ENCODE measurements at places on chromosomes 7 and 10.
A peak's percentile ranks its signal among the peaks of the same experiment; 100 is the strongest.

GRCh38 chr10:61120805-61121204 lies 176.8 kb upstream of the RHOBTB1 start:
- no peak for DNase-seq

DNA sequence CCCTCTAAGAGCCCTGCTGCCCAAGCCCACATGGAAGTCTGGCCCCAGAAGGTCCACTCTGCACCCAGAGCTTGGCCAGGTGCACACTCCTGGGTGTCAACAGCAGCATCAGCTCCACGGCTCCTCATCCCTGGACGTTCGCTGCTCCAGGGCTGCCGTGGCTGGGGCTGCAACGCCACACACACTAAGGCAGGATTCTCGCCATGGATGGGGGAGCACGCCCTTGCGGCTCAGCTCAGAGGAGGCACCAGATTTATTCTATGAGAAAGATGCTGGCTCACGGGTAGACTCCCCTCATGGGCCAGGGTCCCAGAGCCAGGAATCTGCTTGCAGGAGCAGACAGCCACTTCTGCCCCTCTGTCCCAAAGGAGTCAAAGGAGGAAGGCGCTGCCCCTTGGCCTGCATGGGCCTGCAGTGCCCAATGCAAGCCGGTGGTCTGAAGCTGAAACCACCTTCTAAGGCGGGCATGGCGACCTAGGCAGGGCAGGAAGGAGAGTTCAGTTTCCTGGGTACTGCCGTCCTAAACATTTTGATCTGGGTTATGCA lies 42.1 kb downstream of the CFAP46 start:
- DNase-seq, result no peak

DNA sequence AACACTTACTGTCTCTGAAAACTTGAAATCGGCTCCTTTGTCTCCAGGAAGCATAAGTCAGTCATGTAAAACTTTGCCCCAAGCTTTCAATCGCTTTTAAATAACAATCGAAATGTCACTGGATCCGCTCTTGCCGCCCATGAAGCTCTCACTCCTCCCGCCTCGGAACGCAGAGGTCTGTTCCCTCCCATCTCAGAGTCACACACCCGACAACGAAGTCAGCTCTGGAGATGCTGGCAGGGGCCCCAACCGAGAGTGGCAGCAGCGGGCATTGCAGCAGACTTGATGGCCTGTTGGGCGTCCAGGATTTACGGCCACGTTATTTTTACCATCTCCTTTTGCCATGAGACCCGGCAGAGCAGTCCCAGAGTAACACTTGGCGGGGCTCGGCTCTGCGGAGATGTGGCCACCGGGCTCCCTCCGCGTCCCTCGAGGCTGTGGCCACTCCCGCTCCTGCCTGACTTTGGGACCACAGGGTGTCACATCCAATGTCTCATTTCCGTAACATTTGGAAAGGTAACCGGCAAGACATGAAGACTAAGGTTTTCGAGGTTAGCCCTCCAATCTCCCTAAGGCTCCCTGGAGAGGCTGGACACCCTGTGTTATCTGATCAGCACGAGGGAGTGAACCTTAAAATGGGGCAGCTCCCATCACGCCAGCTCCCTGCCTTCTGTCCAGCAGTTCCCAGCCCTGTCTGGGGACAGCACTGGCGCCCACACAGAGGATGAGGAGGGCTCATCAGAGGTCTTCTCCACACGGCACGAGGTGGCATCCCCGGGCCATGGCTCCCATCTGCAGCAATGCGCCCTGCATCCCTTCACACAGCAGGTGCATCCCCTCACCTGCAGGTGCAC lies 62.8 kb upstream of the ADGRA1 start:
- DNase-seq, result no peak

DNA sequence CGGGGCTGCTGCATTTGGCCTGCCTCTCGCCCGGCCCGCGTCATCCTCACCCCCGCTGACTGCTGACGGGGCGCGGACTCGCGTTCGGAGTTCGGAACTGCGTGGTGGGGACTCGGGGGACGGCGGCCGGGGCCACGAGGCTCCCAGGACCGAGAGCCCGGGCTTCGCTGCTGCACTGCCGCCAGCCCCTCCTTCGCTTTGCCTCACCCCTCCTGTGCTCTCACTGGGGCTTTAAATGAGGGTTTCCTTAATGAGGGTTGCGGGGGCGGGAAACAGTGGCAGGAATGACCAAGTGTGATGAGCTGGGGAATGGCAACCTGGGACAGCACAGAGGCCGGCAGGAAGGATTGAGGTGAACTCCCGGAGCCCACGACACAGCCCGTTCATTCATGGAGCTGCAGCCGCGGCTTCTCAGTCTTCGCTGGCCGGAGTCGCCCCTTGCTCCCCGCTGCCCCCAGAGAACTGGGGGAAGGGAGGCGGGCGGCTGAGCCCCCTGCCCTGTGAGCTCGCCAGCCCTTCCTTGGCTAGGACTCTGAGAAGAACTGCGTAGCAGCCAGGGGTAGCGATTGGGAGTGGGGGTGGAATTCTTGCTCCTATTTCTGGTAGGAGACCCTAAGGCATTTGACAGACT lies 1.5 kb upstream of the LRRC4 start:
- peak; percentile 46 for DNase-seq

DNA sequence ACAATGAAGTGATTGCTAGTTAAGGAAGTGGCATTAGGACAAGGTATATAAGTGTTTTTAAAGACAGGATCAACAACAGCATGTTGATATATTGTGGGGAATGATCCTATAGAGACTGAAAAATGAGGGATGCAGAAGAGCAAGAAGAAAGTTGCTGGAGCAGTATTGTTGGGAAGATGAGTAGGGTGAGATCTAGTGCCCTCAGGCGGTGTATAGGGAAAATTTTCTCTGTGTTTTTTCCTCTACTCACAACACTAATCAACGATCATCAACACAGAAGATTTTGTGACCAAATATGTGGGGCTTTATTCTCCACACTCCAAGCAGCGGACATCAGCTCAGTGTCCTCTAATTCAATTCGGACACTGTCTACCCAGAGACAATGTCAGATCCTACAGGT lies 9.6 kb upstream of the PTTG1IP2 start:
- DNase-seq, result no peak

GRCh38 chr7:16963044-16963443 lies 81.3 kb upstream of the AGR3 start:
- no peak for DNase-seq

DNA sequence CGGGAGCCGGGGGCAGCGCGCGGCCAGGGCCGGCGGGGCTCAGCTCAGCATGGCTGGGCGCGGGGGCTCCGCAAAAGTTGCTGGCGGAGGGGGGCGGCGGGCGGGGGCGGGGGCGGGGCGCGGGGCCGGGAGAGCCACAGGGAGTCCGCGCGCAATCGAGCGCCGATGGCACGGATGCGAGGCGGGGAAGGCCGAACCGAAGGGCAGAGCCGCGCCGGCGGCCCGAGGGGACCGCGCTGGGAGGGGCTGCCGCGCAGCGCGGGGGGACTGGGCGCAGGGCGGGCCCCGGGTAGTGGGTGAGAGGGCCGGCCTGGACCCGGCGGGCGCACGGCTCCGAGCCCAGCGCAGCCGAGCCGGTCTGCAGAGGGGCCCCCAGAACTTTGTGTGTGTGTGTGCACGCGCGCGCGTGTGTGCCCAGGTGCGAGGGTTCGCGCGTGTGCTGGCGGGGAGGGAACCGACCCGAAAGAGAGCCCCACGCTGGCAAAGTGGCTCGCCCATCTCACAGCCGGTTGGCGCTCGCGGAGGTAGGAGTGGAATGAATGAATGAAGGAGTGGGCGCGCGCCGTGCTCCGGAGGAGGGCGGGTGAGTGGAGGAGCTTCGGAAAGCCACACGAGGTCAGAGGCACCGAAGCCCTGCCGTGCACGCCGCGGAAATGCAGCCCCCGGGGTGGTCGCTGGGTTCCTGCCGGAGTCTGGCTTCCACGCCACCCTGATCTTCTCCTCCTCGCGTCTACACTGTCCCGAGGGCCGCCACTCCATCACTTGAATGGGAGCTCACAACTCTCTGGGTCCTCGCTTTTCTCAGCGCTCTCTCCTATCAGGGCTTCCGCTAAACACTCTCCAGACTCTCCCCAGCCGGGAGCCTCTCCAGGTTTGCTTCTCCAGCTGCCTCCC lies at the start of gene HIPK2:
TSS of gene HIPK2 (minus strand) at position 51 of the 894 bp plus-strand sequence. CDS start 375 bp downstream, outside the sequence.
- peak; percentile 82 for DNase-seq

- DNase-seq, result no peak
Observed at GRCh38 chr10:115660391-115660790, 567.2 kb downstream of the ATRNL1 start.

GRCh38 chr7:129771201-129771927 lies 159.8 kb downstream of the NRF1 start:
- DNase-seq, result no peak

DNA sequence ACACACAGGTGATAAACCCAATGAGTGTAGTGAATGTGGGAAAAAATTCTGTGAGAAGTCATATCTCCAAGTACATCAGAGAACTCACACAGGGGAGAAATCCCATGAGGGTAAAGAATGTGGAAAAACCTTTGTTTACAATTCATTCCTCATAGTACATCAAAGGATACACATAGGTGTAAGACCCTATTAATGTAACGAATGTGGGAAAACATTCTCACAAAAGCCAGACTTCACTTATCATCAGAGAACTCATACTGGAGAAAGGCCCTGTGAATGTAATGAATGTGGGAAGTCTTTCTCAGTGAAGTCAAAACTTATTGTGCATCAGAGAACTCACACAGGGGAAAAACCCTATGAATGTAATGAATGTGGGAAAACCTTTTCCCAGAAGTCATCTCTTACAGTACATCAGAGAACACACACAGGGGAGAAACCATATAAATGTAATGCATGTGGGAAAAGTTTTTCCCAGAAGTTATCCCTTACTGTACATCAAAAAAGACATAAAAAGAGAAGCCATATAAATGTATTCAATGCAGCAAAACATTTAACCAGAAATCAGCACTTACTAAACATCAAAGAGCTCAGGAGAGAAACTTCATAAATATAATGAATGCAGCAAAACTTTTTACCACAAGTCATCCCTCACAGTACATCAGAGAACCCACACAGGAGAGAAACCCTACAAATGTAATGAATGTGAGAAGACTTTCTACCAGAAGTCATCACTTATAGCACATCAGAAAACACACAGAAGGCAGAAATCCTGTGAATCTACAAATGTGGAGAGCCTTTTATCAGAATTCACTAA lies 49.8 kb downstream of the ZNF239 start:
- DNase-seq, result no peak

DNA sequence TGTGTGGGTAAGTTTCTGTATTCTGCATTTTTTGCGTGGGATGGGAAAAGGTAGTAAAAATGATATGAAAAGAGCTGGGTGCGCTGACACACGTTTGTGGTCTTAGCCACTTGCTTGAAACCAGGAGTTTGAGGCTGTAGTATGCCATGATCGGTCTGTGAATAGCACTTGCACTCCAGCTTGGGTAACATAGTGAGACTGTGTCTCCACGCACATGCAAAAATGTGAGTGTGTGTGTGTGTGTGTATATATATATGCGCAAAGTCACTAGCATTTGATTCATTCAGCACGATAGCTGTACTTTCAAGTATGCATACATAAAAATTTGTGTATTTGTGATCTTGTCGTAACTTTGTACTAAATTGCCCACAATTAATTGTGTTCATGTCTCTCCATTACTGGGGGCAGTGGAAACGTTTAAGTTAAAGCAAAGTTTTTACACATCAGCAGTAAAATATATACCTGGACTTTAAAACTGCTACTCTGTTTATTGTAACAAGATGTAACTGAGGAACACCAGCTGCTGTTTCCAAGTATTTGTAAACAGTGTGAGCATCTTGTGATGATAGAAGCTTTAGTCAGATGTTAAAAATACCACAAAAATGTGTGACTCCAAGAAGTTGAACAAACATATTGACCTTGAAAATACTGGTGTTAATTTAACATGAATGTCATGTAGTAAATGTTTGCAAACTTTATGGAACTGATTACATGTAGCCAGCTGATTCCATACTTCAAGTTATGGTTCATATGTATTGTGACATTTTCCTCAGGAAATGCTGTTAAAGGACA lies 1.6 kb downstream of the ZRANB1 start:
- no peak for DNase-seq

GRCh38 chr7:105493923-105494315 lies 28.2 kb downstream of the PUS7 start:
- no peak for DNase-seq

DNA sequence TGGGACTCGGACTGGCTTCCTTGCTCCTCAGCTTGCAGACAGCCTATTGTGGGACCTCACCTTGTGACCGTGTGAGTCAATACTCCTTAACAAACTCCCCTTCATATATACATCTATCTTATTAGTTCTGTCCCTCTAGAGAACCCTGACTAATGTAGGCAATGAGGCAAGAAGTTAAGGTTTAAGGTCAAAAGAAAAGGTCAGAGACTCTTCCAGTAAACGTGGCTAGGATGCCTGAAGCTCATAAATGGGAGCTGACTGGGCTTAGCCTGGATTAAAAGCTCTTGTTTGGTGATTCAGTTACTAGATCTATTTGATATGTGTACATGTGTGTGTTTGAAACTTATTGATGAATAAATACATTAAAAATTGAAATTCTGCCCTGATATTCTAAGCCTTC lies 10.6 kb upstream of the GPR141 start:
- DNase-seq, result no peak

- DNase-seq, result no peak
Observed at GRCh38 chr7:55063061-55063460, 44.2 kb downstream of the EGFR start.

- DNase-seq, result no peak
Observed at GRCh38 chr10:51000976-51001375, 73.3 kb upstream of the PRKG1 start.

- DNase-seq, result no peak
Observed at GRCh38 chr10:71467569-71468362, 71.0 kb downstream of the CDH23 start.

DNA sequence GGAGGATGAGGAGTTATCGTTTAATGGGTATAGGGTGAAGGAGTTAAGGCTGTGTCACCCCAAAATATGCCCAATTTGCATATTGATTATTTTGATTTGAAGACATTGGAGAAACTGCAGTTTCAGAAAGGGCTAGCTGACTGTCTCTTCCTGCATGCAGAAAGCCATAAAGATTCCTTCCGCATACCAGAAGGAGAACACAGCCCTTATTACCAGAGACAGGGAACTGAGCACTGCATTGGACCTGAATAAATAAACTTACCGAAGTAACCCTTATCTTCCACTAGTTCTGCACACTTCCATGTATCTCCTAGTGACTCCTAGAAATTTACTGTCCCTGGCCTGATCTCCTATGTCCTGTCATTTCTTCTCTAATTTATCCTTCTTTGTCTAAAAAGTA lies 821.9 kb upstream of the AUTS2 start:
- DNase-seq, result no peak

DNA sequence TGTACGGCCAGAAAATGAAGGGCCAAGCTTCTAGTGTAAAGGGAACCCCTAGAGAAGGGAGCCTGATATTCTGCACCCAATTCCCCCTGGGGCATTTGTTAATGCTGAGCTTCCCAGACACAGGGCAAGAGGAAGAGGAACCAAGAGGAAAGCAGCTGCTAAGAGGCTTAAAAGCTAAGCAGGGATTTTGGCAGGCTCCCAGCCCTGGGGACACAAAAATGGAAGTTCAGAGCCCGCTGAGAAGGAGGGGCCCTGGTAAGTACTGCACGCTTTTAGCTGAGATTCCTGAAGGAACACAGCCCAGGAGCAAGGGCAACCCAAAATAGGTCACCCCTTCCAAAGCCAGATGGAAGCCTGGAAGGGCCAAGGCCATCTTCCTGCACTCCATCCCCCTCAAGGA lies 387.3 kb upstream of the MGMT start:
- DNase-seq, result peak; percentile 60

- no peak for DNase-seq
Observed at GRCh38 chr7:7565018-7565680, 1.5 kb upstream of the MIOS start.
